ENCODE measurements at places on chromosomes 1 and 21.

- peak; percentile 96 for DNase-seq
Observed at GRCh38 chr1:113456967-113457366, 66.7 kb downstream of the MAGI3 start.

GRCh38 chr1:156525856-156526489 is 25.4 kb upstream of the MEF2D start:
- DNase-seq: no peak

DNA sequence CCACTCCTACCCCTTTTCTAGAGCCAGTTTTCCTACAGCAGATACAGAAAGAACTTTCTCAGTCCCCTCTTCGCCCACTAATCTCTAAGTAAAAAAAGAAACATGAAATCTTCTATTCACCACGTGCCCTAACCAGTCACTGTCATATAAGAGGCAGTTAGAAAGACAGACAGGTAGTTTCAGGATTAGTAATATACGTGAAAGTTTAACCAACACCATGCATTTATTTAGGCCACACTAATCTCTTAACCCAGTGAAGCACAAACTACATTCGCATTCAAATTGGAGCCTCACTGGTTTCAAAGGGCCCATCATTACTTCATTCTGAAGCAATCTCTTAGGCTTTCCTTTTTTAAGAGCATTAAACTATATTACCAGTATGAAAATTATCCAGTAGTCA is 10.1 kb downstream of the GPATCH2 start:
- no peak for DNase-seq

DNA sequence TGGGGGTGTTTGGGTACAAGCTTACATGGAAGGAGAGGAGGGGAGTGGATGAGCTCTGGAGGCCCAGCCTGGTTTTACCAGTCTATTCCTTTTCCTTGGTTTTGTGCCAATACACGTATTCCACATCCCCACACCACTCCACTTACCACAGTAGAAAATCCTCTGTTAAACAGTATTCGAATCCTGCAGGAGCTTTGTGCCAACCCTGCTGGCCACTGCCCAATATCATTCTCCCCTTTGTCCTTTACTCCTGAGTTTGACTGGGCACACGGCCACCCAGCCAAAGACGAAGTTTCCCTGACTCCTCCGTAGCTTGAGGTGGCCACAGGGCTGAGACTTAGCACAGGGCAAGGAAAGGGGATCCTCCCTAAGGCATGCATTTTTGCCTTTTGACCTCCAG is 61.6 kb downstream of the TMCO4 start:
- no peak for DNase-seq

- DNase-seq: no peak
Observed at GRCh38 chr1:167231873-167232450, 11.3 kb downstream of the POU2F1 start.

- DNase-seq: no peak
Observed at GRCh38 chr21:18468790-18469189, 65.2 kb upstream of the TMPRSS15 start.

GRCh38 chr1:193909406-193910082 is 723.1 kb upstream of the B3GALT2 start:
- no peak for DNase-seq

DNA sequence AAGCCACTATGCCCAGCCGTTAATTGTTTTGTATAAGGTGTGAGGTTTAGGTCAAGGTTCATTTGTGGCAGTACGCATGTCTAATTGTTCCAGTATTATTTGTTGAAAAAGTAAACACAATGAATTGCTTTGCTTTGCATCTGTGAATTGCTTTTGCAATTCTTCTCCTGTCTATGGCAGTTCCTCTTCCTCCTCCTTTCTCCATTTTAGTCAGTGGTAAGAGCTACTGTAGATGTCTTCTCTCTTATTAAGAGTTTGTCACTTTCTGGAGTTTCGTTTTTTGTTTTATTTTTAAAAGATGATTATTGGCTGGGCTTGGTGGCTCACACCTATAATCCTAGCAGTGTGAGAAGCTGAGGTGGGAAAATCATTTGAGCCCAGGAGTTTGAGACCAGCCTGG is 29.2 kb downstream of the C1orf185 start:
- no peak for DNase-seq

DNA sequence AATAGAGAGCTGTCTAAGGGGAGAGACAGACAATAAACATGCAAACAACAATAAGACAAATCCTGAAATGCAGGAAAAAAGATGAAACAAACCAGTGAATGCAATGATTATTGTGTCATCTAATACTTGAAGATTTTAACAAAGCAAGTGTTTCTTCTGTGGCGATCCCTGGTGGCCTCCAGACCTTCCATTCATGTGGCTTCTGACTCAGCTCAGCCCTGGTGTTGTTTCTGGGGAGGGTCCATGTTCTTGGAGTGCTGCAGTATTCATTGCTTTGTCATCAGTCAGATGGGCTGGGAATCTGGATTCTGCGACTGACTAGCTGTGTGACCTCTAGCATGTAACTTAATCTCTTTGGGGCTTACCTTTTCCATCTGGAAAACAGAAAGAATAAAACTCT is 1.5 kb upstream of the C2CD4D start:
- DNase-seq: peak; percentile 74

GRCh38 chr21:32325706-32326105 is 27.1 kb downstream of the MRAP start:
- no peak for DNase-seq

GRCh38 chr21:45125357-45125756 is 51.0 kb downstream of the ADARB1 start:
- no peak for DNase-seq

DNA sequence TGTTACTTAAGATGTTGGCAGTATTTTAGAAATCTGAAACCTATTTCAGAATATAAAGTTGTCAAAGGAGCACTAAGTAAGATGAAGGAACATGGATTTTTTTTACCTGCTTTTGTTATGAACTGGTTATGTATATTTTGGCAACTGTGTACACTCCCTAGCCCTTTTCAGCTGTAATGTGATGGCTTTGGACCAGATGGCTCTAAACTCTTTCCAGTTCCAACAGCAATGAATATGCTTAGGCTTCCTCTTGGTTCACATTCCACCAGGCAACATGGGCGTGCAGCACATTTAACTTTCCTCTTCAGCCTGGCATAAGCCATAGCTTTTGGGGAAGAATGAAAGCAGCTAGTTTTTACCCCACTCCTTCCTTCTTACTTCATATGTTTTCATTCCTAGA is 95.6 kb upstream of the ADAMTS5 start:
- DNase-seq: no peak

- no peak for DNase-seq
Observed at GRCh38 chr1:174942547-174943255, 57.0 kb upstream of the CACYBP start.

DNA sequence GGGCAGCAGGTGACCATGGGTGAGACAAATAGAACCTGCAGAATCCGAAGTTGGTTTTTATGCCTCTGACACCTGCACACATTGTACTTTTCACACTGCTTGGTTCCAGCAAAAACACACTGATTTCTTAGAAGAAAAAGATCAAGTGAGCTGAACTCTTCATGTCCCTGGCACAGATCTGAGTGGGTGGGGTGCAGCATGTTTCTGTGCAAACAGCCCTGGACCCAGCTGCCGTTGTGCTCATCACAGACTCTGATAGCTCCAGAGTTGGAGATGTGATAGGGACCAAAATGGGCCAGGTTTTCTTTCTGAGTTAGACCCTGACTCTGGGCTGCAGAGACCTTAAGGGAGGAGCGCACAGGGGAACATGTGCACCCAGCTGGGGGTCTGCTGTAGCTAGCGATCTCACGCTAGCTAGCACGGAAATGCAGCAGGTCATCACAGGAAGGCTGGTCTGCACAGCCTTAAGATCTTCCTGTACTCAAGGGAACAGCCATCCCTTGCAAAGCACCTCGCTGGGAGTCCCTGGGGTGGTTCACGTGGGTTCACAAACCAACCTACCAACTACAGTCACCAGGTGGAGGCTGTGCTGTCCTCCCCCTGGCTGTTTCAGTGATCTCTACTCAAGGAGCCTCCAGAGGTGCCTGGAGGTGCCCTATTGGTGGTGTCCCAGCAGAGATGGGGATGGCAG is 291.1 kb downstream of the PTPRU start:
- DNase-seq: no peak

GRCh38 chr21:39114871-39115575 is 68.2 kb downstream of the PSMG1 start:
- peak; percentile 87 for DNase-seq

DNA sequence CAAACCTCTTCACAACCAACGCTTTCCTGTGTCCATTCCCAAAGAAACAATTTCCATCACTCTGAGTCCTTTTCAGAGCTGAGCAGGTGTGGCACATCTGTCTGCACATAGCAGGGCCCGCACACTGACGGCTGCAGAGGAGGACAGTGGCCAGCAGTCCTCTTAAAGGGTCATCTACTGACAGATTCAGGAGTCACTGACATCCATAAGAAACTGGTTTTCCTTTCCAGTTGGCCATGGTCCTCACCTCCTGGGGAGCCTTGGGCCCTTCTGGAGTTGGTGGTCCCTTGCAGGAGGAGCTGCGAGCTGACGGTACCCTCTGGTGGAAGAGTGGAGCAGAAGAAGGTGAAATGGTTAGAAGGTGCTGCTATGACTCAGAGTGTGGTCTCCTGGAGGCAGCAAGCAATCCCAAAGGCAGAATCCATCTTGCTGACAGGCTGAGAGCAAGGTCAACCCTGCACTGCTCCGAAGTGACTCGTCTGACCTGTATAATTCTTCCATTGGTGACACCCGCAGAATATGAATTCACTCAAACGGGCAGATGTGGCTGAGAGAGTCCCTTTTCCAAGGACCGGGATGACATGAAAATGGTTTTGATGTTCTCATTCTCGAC is 278.5 kb upstream of the C1orf174 start:
- DNase-seq: no peak

DNA sequence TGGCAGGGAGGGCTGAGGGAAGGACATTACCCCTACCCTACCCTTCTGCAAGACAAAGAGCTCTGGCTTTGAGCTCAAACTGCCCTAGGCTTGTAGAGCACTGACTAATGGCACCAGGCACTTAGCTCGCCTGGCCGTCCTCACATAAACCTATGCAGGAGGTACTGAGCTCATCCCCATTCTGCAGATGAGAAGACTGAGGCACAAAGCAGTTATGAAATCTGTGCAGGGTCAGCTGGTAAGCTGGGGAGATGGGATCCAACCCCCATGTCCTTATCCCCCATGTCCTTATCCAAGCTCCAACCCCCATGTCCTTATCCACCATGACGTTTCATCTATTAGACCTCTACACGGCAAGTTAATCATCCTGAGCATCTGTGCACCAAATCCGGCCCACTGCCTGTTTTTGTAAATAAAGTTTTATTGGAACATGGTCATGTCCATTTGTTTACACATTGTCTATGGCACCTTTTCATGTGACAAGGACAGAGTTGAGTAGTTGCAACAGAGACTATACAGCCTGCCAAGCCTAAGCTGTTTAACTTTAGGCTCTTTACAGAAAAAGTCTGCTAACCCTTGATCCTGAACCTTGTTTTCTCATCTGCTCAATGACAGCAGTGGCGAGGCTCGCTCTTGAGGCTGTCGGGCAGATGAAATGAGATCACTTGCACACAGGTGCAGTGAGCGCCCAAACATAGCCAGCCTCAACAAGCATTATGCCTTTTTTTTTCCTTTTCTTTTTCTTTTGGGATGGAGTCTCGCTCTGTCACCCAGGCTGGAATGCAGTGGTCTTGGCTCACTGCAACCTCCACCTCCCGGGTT is 86.8 kb downstream of the FBXO2 start:
- DNase-seq: no peak

- DNase-seq: no peak
Observed at GRCh38 chr1:227314014-227314848, 4.1 kb downstream of the CDC42BPA start.

All from astrocyte of the spinal cord (primary cell).